ENCODE measurements at places on chromosomes 4 and X.
A peak's percentile ranks its signal among the peaks of the same experiment; 100 is the strongest.

- no peak for DNase-seq
These were observed 340.2 kb downstream of the GASK1B start for GRCh38 chr4:157832596-157832995.

- no peak for DNase-seq
These were observed 124.8 kb upstream of the EOLA2 start for GRCh38 chrX:150063138-150063518.

DNA sequence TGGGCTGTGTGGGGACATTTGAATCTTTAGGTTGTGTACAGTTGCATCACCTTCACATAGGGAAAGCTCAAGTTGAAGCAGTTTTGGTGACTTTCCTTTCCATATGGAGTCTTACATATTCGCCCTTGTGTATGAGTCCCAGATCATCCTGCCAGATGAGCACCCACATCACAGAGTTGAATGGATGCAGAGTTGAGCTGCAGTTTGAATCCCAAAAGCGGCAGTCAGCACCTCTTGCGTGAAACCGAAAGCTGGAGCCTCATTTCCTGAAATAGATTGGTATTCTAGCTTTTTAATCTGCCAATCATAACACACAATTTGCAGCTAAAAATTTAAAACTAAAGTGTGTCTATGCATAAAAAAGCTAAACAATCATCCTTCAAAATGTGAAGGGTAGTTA lies 162.9 kb upstream of the DIPK2B start:
- DNase-seq: no peak

DNA sequence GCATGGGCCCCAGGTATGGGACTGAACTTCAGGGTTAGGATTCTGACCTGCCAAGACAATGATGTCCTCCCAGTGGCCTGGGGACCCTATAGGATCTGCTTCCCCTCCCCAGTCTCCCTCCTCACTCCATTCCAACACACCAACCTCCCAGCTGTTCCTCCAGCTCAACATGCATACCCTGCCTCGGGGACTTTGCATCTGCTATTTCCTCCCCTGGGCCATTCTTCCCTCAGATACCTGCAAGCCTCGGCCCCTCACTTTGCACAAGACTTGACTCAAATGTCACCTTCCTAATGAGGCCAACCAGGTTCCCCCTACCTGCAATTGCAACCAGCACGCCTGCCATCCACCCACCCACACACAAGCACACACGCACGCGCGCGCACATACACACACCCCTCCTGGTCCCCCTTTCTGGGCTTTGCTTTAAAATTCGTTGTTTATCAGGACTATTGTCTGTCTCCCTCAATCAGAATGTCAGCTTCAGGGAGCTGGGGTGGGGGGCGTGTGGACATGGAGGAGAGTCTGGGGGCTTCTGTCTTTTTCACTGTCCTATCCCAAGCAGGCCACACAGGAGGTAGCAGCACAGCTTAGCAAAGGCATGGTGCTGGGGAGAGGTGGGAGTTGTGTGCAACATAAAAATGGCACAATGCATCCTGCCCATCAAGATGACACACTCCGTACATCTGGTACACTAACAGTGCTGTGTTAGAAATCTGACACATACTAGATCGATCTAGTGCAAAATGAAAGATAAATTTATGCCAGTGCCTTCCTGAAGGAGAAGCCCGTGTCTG lies 20.6 kb upstream of the PPP2R2C start:
- DNase-seq: no peak

DNA sequence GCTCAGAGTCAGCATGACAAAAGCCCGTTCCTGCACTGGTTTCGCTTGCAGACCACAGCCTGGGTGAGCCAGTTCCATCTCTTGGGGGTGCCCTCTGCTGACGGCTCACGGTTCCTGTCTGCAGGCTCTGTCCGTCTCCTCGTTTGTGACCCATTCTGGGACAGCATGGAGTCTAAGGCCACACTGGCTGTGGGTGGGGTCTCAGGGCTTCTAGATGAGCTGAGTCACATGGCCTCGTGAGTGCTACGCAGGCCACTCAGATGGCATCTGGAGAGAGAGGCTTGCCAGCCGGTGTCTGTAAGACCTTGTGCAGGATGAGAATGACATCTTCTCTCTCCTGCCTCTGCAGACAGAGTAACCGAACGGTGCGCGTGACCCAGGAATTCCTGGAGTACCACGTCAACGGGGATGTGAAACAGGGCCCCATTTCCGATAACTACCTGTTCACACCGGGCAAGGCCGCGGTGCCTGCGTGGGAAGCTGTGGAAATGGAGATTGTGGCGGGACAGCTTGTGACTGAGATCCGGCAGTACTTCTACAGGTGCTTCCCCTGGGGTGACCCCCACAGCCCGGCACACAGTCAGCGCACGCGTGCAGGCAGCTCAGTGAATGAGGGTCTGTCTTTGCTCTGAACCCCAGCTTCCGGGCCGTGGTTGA lies 31.6 kb upstream of the MRFAP1 start:
- no peak for DNase-seq

GRCh38 chr4:162727232-162727631 lies 439.5 kb downstream of the NAF1 start:
- no peak for DNase-seq

DNA sequence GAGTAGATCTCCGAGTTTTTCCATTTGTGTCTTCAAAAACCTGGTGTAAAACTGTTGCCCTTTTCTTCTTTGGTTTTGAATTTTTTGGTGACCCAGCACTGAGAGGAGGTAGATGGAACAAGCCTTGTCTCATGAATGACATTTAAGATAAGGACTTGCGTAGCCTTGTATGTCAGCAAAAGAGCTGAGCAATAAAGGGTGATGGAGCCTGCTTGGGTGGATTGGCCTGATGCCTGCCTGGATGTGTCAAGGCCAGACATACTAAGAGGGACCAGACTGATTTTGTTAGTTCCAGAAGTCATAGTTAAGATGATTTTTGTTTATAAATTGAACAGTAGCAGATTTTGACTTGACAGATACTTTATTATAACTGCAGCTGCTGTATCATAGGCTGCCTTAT lies 134.9 kb downstream of the POLA1 start:
- DNase-seq: no peak

GRCh38 chrX:2710041-2710840 lies 19.1 kb downstream of the CD99 start:
- no peak for DNase-seq

- no peak for DNase-seq
These were observed 56.6 kb upstream of the HELT start for GRCh38 chr4:184961660-184962059.

DNA sequence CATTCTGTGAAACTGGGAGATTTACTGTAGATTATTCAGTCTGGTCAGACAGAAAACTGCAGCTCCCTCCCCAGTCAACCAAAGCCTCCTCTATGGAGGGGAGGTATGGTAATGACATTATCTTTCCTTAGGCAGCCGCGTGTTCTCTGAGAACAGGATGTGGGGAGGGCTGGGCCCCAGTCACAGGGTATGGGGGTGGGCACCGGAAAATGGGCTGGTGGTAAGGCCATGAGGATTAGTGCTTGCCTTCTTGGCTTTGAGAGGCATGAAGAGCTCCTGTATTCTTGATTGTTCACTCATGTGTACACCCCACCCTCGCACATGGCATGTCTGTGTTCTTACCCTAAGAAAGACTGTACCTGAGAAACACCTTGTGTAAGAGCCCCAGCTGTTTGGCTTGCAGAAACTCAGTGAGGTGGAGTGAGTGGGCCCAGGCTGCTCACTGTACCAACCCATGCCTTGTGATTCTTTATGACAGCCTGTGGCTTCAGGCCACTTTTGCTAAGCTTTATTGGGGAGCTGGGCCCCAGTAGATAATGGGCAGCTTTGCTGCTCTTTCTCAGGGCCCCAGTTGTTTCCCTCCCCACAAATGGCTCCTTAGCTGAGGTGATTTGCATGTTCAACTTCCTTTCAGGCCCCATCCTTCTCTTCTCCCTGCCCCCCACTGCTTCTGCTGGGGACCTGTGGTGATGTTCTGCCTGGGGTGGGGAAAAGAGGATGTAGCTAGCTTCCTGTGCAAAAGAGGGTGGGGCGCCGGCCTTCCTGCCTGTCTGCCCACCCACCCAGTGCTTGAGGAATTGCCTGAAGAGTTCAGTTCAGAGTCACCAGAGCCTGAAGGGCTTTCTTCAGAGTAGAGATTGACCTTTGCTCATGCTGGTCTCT lies 30.7 kb downstream of the MSN start:
- peak; percentile 84 for DNase-seq

DNA sequence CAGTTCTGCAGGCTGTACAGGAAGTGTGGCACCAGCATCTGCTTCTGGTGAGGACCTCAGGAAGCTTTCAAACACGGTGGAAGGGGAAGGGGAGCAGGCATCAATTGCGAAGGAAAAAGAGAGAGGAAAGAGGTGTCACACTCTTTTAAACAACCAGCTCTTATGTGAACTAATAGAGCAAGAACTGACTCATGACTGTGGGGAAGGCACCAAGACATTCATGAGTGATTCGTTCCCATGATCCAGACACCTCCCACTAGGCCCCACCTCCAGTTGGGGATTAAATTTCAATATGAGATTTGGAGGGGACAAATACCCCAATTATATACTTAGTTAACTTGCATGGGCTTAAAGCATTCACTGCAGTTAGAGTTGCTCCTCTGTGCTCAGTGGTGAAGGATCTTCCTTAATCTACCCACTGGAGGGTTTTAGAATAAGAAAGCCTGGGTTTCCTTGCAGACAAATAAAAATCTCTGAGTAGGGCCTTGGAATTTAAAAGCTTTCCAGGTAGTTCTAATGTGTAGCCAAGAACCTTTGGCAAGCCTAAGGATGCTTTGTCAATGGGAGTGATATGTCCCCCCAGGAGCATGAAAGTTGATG lies 60.0 kb downstream of the SYNPO2 start:
- no peak for DNase-seq
